ENCODE measurements at places on chromosomes 2 and 18. TPM values are rescaled to one million over a fixed set of nuclear protein-coding genes. Genes with fewer than 3 reads are reported as not detected.

GRCh38 chr2:132937629-132938028 lies 267.6 kb upstream of the LYPD1 start:
- H3K27me3 ChIP-seq = no peaks in the 10 kb centered on the region
- no peaks in the 10 kb centered on the region for H3K36me3 ChIP-seq
- H3K4me3 ChIP-seq = no peak overlapping the region
- H3K27ac ChIP-seq = no peak overlapping the region
- H3K4me1 ChIP-seq = no peaks in the 10 kb centered on the region

Gene TBR1
- 0.05 TPM for total RNA-seq

- no peak overlapping the region for H3K4me3 ChIP-seq
- H3K27me3 ChIP-seq = no peaks in the 10 kb centered on the region
Measured at GRCh38 chr2:56749152-56749752, 565.5 kb downstream of the CCDC85A start.

- no peaks in the 10 kb centered on the region for H3K4me1 ChIP-seq
- no peak for DNase-seq
- H3K4me3 ChIP-seq = no peak overlapping the region
Measured at GRCh38 chr2:80258341-80258740, 46.2 kb downstream of the LRRTM1 start.

Gene GREB1L
- not detected for total RNA-seq

Gene ANKRD36B
- 37.9 TPM for total RNA-seq

All from activated T-helper 1 cell treated with anti-CD3 and anti-CD28 coated beads, Interleukin-12 subunit alpha, Interleukin-12 subunit beta, Interleukin-2, Interleukin-4 antibody, amounts not matched to agents 30 ng/mL and 10 ng/mL and 1 ng/mL, durations not matched to agents 14 hours and 24 hours and 36 hours (primary cell).